Large intestine (tissue), 12 donors: ENCODE measurements at places on chromosomes 4 and X.

DNA sequence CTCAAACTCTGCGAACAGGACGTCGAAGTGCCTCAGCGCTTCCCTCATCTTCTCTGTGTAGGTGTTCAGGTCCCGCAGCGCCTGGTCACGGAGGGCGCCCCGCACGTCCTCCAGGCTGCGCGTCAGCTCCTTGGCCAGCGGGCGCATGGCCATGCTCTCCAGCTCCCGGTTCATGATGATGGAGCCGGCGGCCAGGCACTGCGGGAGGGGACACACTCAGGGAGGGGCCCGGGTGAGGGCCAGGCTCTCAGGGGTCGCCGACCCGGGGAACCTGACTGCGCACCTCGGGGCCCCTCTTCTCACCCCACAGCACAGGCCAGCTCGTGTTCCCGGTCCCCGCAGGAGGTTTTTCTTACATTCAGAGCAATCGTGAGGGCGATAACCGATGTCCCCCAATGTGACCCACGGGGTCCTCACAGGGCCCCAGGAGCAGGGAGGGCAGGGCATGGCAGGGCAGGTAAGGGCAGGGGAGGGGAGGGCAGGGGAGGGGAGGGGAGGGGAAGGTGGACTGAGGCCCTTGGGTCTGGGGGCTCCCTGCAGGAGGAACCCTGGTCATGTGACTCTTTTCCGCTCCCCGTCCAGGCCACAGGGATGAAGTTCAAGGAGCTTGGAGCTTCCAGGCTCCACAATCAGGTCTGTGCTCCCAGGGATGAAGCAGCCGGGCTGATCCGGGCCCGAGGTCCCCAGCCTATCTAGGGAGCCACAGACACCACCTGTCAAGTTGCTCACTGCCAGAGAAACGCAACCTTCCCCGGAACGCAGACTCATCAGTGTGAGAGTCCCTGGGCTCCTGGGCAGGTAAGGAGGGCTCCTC lies 77.8 kb upstream of the MXD4 start:
- DNase-seq = no peak
- no peaks in the 10 kb centered on the region for H3K4me1 ChIP-seq
- H3K36me3 ChIP-seq = no peaks in the 10 kb centered on the region
- H3K27ac ChIP-seq = no peak overlapping the region

DNA sequence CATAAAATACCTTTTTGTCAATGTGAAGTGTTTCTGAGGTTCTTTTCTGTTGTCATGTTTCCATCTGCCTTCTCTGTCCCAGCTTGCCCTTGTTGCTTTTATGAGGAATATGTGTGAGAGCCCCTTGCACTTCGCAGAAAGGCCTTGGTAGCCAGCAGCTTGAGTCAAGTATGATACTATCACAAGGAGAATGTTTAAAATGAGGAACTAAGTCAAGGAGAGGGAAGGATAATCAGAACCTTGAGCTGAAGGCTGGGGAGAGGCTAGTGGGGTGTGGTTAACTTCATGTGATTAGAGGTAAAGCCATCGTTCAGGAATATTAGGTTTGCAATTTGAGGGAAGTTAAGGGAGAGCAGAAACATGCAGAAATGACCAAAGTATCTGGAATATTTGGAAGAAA lies 12.7 kb downstream of the PGK1 start:
- no peak overlapping the region for H3K4me3 ChIP-seq
- H3K27ac ChIP-seq = no peak overlapping the region
- no peaks in the 10 kb centered on the region for H3K27me3 ChIP-seq
- H3K4me1 ChIP-seq = peaks cover 8% of the 10 kb centered on the region

DNA sequence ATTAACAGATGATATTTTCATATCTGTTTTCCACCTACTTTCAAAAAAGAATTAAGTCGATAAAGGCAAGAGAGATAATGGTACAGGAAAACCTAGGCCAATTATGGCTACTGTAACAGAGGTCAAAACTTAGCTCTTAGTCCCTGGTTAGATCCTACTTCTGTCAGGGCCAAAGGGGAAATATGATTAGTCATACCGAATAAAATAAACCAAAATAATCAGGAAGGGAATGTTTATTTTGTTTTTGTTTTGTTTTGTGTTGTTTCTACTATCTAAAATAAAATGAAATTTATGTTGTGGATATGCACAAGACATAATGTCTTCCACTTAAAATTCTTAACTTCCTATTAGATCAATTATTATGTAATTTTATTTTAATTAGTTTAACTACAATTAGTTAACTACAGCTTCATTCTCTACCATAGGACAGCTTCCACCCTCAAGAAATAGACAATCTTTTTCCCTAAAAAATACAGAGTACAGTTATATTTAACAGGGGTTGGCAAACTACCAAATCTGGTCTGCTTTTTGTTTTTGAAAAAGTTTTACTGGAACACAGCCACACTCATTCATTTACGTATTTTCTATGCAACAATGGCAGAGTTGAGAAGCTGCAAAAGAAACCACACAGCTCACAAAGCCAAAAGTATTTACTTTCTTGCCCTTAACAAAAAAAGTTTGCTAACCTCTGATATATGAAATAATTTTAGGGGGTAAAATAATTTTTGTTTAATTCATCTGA lies 25.4 kb downstream of the TMEM47 start:
- no peaks in the 10 kb centered on the region for H3K36me3 ChIP-seq
- H3K27ac ChIP-seq = no peak overlapping the region
- no peak for DNase-seq
- no peaks in the 10 kb centered on the region for H3K4me1 ChIP-seq
- H3K4me3 ChIP-seq = no peak overlapping the region
- H3K27me3 ChIP-seq = no peaks in the 10 kb centered on the region

DNA sequence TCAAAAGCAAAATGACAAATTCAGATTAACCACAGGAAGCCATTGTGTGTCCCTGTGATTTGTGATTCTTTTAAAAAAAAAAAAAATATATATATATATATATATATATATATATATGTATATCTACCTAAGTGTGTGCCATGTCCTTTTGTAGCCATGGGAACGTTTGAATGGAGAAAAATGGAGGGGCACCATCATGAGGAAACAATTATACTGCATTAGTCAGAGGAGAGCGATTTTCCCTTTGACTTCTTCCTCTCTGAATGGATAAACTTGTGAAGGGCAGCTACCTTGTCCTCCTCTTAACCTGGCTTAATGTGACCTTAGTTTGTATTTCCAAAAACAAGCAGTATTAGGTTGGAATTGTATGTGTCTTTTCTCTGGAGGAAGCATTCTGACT lies 23.3 kb upstream of the CBLL2 start:
- no peak overlapping the region for H3K4me3 ChIP-seq
- no peak for DNase-seq
- H3K36me3 ChIP-seq = no peaks in the 10 kb centered on the region
- H3K27ac ChIP-seq = no peak overlapping the region
- H3K4me1 ChIP-seq = no peaks in the 10 kb centered on the region
- H3K27me3 ChIP-seq = no peaks in the 10 kb centered on the region

DNA sequence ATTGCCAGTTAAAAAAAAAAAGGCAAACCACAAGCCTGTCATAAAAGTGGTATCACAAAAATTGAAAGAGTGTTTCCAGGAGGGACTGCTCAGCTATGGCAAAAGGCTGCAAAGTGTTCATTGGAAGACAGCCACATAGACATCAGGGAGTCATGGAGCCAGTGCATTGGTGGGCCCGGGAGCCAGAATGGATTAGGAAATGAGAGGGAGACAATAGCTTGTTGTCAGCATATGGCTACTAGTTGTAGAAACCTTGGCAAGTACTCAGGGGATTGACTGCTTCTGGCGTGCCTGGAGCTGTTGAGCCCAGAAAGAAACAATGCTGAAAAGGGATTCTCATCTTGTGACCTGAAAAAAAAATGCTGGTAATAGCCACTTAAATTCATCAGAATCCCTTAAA lies 5.0 kb downstream of the GAR1 start:
- no peaks in the 10 kb centered on the region for H3K27me3 ChIP-seq
- peaks cover 4% of the 10 kb centered on the region for H3K4me1 ChIP-seq
- peaks cover 42% of the 10 kb centered on the region for H3K36me3 ChIP-seq
- no peak overlapping the region for H3K4me3 ChIP-seq
- no peak overlapping the region for H3K27ac ChIP-seq

DNA sequence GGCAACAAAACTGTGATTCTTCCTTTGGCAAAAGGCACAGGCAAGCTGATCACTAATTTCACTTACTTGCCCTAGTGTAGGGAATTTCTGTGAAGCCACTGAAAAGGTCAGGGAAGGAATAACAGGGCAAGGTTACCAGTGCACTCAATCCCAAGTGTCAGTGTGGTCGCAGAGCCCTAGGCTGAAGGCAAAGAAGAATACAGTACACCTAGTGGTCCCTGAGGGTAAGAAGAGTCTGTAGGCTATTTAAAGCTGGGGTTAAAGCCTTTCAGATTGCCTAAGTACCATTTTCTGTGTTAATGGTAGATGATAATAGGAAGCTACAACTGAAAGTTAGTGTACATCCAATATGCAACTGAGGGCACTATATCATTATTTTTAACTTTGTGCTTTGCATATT lies 173.6 kb upstream of the NRK start:
- DNase-seq = no peak
- H3K4me1 ChIP-seq = no peaks in the 10 kb centered on the region
- no peaks in the 10 kb centered on the region for H3K27me3 ChIP-seq
- H3K4me3 ChIP-seq = no peak overlapping the region
- no peak overlapping the region for H3K27ac ChIP-seq
- no peaks in the 10 kb centered on the region for H3K36me3 ChIP-seq
